ENCODE measurements at places on chromosomes 6 and 20.

DNA sequence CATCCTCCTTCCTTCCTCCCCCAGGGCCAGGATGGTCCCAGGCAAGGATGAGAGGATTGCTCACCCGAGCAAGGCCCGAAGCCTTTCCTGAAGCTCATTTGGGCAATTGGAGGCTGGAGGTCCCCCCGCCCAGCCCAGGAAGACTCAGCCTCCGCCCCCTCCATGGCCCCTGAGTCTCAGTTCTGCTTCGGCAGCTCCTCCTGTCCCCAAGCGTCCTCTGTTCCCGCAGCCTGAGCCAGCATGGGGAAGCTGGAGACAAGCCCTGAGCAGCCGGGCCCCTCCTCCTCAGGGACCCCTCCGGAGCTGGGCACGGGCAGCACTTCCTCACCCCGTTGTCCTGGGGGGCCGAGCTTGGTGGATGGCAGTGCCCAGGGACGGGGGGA is 26.0 kb downstream of the SLC17A9 start:
- DNase-seq, result no peak

DNA sequence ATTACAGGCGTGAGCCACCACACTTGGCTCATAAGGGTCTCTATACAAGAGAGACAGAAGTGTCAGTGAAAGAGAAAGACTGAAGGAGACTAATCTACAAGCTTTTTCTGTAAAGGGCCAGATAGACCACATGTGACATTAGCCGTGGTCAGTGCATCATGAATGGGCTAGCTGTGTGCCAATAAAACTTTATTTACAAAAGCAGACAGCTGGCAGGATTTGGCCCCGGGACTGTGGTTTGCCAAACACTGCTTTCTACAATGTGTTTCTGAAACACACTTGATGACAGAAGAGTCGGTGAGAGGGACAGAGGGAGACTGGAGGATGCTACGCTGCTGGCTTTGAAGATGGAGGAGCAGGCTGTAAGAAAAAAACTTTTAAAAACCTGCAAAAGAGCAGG is 285.4 kb downstream of the TFAP2C start:
- no peak for DNase-seq

- DNase-seq, result no peak
Measured at GRCh38 chr6:55528624-55529023, 50.4 kb downstream of the HMGCLL1 start.

GRCh38 chr20:9071976-9072726 is 3.3 kb downstream of the PLCB4 start:
- no peak for DNase-seq

GRCh38 chr20:46062621-46063020 is 27.1 kb downstream of the NCOA5 start:
- no peak for DNase-seq

DNA sequence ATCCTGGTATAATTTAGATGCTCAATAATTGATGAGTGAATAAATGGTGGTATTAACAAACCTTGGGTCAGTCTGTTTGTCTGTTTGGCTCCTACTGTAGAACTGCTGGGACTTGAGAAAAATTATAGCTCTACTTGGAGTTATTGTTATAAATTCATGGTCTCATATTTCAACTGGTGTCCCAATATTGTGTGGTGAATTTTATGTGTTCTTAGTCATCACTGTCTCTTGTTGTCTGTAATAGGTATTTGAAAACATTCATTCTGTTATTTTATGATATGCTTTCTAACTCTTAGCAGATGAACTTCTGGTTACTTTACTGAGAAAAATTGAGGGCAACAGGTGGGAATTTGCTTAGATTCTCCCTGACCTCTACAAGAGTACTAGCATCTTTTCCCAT is 221.4 kb downstream of the CDKAL1 start:
- DNase-seq, result peak; percentile 7

GRCh38 chr20:36303020-36303595 is 3.0 kb upstream of the DLGAP4 start:
- DNase-seq, result no peak

GRCh38 chr6:122026582-122027369 is 372.7 kb upstream of the HSF2 start:
- no peak for DNase-seq

GRCh38 chr20:19886661-19887288 is 128.7 kb downstream of the RIN2 start:
- DNase-seq, result no peak

GRCh38 chr6:136092897-136093296 is 157.2 kb downstream of the MTFR2 start:
- DNase-seq, result no peak

DNA sequence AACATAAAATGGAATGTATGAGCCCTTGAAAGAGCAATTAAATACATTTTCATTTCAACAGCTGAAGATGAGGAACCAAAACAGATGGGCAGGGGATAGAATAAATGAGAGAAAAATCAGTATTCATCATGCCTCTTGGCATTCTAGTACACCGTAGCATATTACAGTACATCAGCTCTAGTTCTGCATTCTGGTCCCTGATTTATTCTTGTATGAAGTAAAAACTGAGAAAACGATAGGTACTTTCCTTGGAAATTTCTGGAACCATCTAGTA is 349.4 kb downstream of the ARHGAP18 start:
- no peak for DNase-seq

GRCh38 chr6:35014786-35015185 is 125.7 kb downstream of the ANKS1A start:
- DNase-seq, result no peak

GRCh38 chr6:42239736-42240375 is 22.2 kb upstream of the MRPS10 start:
- DNase-seq, result no peak

GRCh38 chr6:13398069-13398381 is 69.7 kb upstream of the TBC1D7 start:
- no peak for DNase-seq

GRCh38 chr6:101662111-101662897 is 268.8 kb downstream of the GRIK2 start:
- no peak for DNase-seq

DNA sequence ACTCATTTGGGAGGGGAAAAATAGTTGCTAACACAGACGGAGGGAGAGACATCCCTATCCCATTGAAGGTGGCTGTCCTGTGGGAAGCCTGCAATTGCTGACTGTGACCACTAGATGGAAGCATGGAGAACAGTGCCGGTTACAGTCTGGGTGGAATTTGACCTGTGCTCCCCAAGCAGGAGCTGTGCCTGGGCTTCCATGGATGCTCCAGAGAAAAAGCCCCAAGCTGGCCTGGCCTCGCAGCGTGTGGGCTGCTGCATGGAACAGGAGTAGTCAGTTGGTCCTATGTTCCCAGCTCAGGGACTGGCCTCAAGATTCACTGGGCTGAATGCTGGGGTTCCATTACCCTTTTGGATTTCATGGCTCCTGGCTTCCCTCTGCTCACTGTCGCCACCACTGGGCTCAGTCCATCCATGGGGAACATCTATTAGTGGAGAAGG is 116.3 kb upstream of the CHD6 start:
- no peak for DNase-seq

DNA sequence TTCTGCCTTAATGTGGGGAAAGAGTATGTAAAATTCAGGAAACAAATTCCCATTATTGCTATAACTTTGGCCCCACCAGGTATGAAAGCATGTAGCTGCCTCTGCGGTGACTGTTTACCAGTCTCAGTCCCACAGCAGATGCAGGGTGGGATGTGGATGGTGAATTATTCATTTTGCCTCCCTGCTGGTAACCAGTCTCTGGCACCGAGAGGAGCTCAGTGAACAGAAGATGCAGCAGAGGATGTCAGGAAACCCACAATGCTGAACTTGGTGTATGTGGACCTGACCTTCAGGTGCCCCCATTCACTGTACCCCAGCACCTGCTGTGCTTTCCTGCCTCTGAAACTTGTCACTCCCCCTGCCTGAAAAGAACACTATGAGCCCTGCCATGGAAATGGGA is 8.8 kb upstream of the METTL24 start:
- no peak for DNase-seq

- no peak for DNase-seq
Measured at GRCh38 chr6:157812425-157813171, 10.4 kb upstream of the SNX9 start.

- no peak for DNase-seq
Measured at GRCh38 chr20:62164879-62165761, 17.7 kb upstream of the MTG2 start.

DNA sequence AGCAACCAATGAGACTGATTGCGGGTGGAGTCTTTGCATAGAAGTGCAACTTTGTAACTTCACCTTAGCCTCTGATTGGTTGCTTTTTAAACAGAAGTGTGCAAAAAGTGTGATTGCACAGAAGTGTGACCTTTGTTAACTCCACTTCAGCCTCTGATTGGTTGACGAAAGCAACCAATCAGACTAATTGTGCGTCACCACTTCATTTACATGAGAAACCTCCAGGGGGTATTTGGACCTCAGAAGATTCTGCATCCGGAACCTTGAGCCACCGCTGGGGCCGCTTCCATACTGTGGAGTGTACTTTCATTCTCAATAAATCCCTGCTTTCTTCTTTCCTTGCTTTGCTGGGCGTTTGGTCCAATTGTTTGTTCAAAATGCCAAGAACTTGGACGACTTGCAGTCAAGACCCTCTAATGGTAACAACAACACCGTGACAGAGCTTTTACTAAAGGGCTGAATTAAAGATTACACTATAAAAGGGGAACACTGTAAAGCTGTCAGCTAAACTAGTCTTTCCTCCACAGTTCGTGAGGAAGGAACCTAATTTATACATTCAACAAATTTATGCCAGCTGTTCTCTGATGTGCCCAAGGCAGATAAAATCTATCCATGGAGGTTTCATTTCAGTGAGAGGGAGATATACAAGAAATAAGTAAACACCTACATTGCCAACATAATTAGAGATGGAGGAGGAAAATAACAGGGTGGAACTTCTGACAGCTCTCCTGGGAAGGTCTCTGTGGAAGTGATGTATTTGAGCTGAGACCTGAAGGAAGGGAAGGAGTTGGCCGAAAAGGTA is 1.4 kb upstream of the HECA start:
- DNase-seq, result no peak

GRCh38 chr6:15248451-15249370 is 2.8 kb downstream of the JARID2 start:
- DNase-seq, result no peak

DNA sequence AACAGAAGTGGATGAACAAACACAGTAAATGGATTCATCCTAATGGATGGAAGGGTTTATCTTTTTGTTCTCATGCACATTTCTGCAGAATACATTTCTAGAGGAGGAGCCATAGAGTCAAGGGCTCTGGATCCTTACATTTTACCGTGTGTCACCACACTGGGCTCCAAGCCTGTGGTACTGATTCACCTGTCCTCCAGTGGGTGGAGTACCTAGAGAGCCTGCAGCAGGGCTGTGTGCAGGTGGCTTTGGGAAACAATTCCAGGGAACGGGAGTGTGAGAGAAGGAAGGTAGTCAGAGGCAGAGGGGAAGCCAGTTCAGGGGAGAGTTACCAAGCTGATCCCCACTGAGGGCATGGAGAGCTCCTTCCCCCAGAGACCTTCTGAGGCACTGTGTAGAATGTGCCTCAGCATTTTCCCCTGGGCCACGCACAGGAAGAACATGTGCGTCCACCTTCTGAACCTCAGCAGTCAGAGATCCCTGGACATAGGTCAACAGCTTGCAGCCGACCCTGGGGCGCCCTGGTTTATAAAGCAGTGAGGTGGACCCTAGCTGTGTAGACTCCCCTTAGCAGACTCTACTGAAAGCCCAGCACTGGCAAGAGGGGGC is 85.3 kb upstream of the SLC22A23 start:
- DNase-seq, result no peak

- DNase-seq, result no peak
Measured at GRCh38 chr20:50191544-50192363, 1.1 kb downstream of the CEBPB start.

GRCh38 chr20:24699321-24700165 is 230.1 kb downstream of the SYNDIG1 start:
- DNase-seq, result no peak

DNA sequence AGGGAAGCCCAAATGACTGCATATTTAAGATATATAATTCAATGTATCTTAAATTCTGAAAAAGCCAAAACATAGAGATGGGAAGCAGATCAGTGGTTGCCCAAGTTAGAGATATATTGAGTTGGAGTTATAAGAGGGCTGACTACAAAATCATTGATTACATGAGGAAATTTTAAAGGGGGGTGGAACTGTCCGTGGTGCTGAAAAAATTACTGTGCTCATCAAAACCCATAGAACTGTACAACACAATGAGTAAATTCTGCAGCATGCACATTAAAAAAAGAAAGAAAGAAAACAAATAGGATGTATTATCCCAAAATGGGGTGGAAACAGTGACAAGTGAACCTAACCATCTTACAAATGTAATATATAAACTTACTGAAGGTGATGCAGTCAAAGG is 100.9 kb downstream of the FUT9 start:
- DNase-seq, result no peak

DNA sequence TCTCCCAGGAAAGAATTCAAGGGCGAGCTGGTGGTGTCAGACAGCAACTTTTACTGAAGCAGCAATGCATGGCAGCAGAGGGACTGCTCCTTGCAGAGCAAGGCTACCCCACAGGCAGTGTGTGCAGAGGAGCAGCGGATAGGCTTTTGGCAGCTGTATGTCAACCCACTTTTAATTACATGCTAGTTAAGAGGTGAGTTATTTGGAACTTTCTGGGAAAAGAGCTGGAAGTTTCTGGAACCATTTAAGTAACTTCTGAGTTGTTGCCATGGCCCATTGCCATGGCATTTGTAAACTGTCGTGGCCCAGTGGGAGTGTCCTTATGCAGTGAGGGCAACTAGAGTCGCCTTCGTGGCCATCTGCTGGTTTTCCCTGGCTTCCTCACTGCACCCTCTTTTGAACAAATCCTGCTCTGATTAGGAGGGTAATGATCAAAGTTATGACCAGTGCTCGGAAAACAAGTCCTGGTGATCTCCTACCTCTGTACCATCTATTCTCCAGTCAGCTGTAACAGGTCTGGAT is 34.0 kb downstream of the BPIFB4 start:
- no peak for DNase-seq

DNA sequence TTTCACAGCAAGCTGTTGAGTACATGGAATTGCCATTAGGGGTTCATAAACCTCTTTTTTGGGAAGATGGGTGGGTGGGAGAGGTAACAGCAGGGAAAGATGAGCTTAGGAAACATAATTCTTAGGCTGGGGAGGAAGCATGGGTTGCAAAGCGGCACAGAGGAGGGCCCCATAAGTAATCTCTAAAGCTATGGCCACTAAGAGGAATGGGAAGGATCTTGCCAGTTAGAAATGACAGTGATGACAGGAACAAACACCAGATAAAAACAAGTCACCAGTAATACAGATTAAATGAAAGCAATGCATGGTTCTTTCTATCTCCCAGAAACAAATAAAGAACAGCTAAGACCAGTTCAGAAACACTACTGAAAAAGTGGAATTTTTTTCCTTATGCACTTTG is 31.0 kb upstream of the PRELID3B start:
- DNase-seq, result no peak

DNA sequence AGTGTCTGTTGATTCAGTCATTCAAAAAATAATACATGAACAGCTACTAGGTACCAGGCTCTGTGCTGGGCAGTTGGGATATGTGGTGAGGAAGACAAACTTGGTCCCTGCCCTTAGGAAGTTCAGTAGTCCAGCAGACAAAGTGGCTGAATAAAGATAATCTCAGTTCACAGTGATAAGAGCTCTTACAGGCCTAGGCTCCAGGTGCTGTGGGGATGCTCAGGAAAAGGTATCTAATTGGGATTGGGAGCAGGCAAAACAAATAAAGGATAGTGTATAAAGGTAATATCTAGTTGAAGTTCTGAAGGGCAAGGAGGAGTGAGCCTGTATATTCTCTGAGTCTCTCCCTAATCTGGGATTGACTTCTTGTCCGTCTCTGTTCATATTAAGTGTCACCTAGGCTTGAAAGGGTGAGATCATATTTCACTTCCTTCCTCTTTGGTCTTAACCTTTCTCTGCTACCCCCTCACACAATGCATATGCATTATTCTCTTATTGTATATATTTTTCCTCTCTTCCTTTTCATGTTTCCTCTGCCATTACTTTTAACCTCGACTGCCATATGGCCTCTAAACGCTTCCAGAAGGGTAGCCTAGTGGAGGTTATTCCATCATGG is 13.5 kb downstream of the PTPN1 start:
- DNase-seq, result no peak

Measured in AG04449 (cell line).